RWPE1 (cell line): ENCODE measurements at places on chromosomes 16 and 17.
A peak's percentile ranks its signal among the peaks of the same experiment; 100 is the strongest.

- no peak for DNase-seq
Measured at GRCh38 chr16:88493879-88494278, 40.8 kb downstream of the ZFPM1 start.

GRCh38 chr17:27236717-27237315 lies 57.1 kb upstream of the WSB1 start:
- peak; percentile 62 for DNase-seq

- peak; percentile 69 for DNase-seq
Measured at GRCh38 chr16:70770626-70771552, 30.1 kb downstream of the VAC14 start.

GRCh38 chr17:11094331-11094730 lies 146.7 kb upstream of the SHISA6 start:
- DNase-seq, result no peak

GRCh38 chr17:65022751-65023700 lies 33.5 kb downstream of the GNA13 start:
- DNase-seq, result peak; percentile 89

DNA sequence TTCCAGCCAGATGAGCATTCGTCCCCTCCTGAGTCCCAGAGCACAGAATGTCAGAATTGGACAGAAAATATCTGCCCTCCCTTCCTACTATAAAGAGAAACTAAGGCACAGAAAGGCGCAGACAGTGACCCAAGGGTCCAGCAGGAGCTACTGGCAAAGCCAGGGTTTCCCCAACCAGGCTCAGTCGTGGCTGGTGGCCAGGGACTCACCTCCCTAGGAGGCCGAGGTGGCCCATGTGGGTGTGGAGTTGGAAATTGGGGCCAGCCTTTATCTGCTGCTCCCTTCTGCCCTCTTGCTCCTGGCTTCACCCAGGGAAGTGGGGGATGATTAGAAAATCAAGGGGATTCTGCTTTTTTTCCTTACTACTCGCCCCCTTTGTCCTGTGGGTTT lies 1.1 kb downstream of the DRC7 start:
- DNase-seq, result no peak

DNA sequence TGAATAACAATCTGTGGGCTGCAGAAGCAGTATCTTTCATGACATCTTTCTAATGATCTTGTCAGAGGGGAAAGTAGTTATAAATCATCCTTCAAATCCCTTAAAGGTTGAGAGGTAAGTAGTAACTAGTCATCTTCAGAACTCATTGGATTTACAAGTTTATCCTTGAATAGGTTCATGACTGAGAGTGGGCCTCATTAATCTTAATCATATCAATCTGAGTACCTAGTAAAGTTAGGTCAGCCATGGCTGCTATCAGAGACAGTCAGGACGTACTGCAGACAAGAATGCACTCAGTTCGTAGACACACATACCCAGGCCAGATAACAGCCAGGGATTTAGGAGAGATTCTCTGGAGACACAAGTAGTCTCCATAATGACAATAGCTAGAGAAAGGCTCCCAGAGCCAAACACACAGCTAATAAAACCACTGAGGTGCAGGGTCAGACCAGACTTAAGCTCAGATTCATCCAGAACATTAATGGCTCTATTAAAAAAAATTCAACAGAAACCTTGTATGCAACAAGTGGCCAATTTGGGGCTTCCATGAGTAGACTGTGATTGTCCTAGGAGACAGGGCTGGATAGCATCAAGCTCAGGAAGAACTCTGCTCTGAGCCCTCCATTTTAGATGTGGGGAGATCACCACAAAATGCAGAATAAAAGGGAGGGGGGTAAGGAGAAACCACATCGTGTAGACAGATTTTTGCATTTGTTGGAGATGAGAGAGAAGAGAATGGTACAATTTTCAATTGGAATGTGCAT lies 65.8 kb downstream of the TBX4 start:
- DNase-seq, result no peak

DNA sequence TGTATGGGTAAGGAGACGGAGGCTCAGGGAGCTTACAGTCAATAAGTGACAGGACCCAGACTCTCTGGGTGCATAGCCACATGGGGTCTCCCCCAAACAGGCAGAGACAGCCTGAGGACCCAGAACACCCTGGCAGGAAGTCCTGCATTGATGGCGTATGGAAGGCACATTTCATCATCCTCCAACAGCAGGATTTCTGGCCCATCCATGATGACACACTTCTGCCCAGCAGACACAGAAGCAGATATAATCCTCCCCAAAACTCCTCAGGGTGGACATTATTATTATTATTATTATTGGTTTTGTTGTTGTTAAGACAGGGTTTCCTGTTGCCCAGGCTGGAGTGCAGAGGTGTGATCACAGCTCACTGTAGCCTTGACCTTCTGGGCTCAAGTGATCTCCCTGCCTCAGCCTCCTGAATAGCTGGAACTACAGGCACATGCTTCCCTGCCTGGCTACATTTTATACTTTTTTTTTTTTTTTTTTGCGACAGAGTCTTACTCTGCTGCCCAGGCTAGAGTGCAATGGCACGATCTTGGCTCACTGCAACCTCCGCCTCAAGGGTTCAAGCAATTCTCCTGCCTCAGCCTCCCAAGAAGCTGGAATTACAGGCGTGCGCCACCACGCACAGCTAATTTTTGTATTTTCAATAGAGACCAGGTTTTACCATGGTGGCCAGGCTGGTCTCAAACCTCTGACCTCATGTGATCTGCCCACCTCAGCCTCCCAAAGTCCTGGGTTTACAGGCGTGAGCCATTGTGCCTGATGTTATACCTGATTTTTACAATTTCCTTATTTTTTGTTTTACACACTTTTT lies 6.8 kb upstream of the HROB start:
- DNase-seq, result no peak

DNA sequence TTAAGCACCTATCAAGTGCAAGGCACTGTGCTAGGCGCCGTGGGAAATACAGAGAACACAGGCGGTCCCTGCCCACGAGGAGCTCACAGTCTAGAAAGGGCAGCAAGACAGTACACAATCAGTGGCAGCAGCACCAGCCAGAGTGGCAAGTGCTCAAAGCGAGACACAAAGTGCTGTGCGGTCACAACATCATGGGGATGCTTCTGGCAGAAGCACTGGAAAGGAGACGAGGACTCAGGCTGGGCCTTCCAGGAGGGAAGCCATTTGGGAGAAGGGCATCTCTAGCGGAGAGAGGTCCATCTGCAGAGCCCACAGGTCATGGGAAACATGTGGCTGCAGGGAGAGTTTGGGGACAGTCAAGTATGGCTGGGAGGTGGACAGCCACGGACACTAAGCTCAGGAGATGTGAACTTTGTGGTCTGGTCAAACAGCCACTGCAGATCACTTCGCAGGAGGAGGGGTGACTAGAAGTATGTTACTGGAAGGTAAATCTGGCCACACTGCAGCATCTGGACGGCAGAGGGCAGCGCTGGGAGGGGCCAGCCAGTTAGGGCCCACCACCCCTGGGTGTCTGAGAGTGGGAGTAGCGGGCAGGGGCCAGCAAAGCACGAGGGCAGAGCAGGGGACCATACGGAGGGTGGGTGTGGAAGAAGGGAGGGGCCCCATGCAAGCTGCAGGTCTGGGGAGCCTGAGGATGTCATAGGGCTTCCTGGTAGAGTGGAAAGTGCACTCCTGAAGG lies 71.1 kb downstream of the N4BP1 start:
- no peak for DNase-seq

DNA sequence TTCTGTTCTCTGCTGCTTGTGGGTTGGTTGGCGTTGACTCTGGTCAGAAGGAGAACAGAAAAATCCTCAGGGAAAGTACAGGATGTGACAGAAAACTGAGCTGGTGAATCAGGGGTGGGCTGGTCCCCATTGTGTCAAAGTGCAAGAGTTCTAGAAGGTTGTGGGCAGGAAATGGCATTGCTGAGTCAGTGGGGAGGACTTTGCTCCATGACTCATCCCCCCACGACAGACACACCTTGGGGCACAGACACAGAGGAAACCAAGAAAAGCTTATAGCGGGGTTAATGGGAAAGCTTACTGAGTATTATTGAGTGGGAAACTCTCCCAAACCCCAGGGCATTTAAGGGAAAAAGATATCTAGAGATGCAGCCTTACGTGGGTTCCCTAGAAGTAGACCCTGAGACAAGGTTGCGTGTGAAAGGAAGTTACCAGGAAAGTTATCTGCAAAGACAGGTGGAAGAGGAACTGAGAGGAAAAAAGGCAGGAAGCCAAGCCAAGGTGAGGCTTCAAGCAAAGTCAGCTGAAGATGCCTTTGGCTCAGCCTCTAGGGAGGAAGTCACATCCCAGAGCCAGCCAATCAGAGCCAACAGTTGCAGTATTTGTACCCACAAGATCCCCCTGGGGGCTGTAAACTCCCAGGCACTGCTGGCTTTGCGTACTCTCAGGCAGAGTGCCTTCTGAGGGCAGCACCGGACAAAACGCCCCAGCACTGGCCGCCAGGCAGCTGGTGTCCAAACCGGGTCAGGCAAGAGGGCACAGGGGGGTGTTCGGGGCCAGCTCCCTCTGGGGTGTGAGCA lies 86.4 kb downstream of the FOXL1 start:
- DNase-seq, result peak; percentile 86

GRCh38 chr16:10934325-10935107 lies 7.8 kb downstream of the DEXI start:
- no peak for DNase-seq

DNA sequence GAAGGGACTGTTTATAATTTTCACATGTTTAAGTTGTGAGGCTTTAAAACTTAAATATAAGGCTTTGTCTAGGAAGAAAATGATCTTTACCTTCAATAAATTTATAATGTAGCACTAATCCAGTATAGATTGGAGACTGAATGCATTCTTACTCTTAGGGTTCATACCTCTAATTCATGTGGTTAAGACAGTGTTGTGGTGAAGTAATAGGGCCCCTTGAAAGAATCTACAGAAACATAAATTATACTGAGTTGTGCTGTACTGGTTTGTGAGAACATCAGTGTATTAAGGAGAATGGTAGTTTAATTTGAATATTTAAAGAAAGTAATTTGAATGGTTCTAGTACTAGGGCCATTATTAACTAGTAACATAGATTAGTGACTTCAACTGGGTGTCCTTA lies 13.7 kb downstream of the HAPSTR1 start:
- DNase-seq, result no peak

- no peak for DNase-seq
Measured at GRCh38 chr17:48001197-48001596, 30.3 kb downstream of the CDK5RAP3 start.

DNA sequence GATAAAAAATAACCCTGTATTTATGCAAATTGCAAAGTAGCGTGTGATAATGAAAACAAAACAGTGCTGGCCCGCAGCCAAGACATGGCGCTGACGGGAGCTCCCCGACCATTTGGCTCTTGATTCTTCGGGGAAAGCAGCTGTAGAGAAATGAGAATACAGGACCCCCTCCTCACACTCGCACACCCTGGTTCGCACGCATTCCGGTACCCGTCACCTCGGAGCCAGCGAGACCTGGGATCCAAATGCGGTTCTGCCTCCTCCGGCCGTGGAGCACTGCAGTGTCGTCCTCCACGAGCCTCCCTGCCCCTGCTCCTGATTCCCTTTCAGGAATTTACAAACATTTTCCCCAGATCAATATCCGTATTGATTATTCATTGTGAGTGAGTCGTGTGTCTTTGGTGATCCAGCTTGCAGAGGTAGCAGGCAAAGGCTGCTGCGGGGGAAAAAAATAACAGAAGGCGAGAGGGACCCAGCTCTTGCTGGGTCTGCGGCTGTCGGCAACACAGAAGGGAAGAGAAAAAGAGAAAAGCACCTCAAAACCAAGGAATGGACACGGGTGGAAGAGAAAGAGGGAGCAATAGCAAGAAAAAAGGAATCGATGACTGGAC lies 184.1 kb upstream of the ZFHX3 start:
- no peak for DNase-seq

- peak; percentile 4 for DNase-seq
Measured at GRCh38 chr17:48456589-48456988, 26.6 kb upstream of the SKAP1 start.

GRCh38 chr16:48432136-48432535 lies 46.9 kb upstream of the SIAH1 start:
- DNase-seq, result no peak

DNA sequence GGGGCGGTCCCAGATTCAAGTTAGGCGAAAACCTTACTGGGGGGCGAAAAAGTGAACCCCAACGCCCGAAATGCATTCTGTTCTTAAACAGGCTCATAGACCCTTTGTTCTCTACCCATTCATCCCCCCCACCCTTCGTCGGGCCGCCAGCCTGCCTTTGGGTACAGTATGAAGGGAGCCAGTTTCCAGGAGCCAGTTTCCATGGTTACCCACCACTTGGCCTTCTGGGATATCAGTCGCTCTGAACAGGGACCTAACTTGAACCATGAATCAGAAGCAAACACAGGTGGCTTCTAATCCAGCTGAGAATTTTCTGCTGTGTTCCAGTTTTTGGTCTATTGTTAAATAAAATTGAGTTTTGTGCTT lies 532 bp downstream of the DHX40 start:
- DNase-seq, result peak; percentile 74

GRCh38 chr16:1789643-1790045 lies 3.9 kb downstream of the IGFALS start:
- DNase-seq, result no peak

DNA sequence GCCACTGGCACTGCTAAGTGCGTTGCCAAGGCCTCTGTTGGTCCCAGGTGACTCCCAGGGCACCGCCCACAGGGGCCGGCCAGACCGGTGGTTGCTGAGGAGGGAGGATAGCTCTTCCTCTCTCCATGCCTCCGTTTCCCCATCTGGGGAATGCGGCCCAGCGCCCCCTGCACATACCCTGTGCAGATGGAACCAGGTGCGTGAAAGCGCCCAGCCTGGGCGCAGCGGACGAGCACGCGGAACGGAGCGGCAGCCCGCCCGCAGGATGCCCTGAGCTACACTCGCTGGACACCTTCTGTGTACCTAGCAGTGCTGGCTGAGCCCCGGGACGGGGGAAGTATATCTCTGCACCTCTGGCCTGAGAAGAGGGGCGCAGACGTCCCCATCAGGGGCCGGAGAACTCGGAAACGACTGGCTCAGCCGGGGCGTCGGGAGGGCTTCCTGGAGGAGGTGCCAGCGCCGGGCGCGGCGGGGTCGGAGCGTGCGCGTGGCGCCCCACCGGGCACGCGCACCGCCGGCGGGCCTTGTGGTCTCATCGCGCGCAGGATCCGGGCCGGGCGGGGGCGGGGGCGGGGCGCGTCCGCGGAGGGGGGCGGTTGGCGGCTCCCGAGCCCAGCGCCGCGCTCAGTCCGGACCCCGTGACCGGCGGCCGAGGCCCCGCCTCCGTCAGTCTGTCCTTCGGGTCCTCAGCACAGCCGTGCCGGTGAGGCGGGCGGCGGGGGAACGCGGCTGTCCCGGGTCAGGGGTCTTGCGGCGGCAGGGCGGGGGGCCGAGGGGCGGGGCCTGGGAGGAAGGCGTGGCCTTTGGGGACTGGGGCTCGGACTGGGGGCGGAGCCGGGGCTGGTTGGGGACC lies at the start of the genes CCDC78 and HAGHL:
Gene CCDC78, minus strand, starts transcription at position 6 of the 853 bp plus-strand sequence. CDS start 76 bp downstream, outside the sequence.
Gene HAGHL, plus strand, starts transcription at position 669 of the 853 bp plus-strand sequence. CDS start 404 bp downstream, outside the sequence.
- no peak for DNase-seq

GRCh38 chr17:49964303-49964768 lies 4.7 kb upstream of the DLX4 start:
- no peak for DNase-seq

DNA sequence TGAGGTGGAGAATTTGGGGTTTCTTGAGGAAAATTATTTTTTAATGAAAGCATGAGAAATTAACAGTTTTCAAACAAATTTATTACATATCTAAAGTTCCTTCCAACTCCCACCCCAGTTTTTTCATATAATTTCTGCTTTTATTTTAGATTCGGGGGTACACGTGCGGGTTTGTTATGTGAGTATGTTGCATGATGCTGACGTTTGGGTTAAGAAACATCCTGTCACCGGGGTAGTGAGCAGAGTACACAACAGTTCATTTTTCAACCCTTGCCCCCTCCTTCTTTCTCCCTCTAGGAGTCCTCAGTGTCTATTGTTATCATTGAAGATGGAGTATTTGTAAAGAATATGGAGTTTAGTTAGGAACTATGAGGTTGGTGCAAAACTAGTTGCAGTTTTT lies 31.8 kb upstream of the CDYL2 start:
- DNase-seq, result no peak

GRCh38 chr16:88772871-88773811 lies 11.9 kb downstream of the PIEZO1 start:
- no peak for DNase-seq
